ENCODE measurements at places on chromosomes 12 and 14.

GRCh38 chr14:78697341-78697740 is 527.2 kb downstream of the NRXN3 start:
- DNase-seq = no peak

GRCh38 chr14:51547260-51547659 is 104.5 kb upstream of the FRMD6 start:
- DNase-seq = no peak

DNA sequence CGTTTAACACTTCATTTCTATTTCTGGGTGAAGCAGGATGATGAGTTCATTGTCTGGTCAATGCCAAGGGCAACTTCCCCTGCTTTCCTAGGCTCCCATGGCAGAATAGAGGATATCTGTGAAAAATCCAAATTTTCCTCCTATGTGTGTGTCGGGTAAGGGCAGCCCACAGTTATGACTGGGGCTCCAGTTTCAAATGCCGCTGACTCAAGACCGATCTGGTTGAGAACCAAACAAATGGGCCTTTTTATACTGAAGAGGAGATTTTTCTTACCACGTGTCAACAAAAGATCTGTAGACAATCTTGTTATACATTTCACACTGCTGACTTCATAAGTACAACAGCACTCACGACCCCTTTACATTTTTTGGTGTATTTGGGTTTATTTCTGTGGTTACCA is 120.8 kb downstream of the CHST11 start:
- no peak for DNase-seq

- DNase-seq = no peak
Measured at GRCh38 chr12:101891462-101891971, 14.1 kb downstream of the DRAM1 start.

DNA sequence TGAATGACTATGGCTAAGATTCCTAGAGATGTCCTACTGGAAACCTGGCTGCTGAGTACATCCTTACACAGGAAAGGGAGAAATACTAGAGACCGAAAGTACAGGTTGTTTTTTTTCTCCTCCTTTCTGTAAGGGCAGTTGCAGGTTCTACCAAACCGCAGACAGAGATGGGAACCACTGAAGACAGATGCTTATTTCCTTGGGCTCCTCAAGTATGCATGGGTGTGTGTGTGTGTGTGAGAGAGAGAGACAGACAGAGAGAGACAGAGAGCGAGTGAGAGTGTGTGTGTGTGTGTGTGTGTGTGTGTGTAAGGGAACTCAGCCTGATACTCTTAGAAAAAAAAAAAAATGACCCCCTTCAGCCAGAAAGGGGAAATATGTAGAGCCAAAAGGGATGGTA is 42.5 kb downstream of the MAP4K5 start:
- DNase-seq = no peak

DNA sequence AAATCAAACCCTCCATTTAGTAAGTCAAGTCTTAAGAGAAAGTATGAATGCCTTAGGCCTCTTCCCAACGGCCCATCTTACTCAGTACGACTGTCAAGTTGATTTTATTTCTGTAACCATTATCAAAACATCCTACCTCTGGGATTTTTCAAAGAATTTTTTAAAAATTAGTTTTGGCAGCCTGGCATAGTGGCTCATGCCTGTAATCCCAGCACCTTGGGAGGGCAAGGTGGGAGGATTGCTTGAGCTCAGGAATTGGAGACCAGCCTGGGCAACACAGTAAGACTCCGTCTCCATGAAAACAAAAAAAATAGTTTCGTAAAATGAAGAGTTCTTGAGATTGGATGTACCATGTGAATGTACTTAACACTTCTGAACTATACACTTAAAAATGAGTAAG is 4.1 kb downstream of the FGD6 start:
- no peak for DNase-seq

DNA sequence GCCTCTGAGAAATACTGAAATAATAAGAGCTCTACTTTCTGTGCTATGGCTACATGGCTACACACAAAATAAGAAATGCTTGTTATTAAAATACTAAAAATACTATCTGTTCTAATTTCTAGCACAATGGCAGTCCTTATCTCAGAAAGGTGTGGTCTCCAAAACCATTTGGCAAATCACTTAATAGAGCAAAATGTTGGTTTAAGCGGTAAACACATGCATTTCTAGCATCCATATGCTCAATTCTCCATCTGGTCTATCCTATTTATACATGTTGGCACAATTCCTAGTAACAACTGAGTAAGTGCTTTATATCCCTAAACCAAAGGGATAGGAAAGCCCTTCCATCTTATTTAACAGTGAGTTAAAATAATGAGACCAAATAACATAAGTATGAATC is 107.0 kb downstream of the PAPLN start:
- no peak for DNase-seq

- DNase-seq = no peak
Measured at GRCh38 chr12:106790020-106790419, 15.5 kb downstream of the RIC8B start.

- no peak for DNase-seq
Measured at GRCh38 chr12:46101485-46101869, 111.1 kb upstream of the SCAF11 start.

- no peak for DNase-seq
Measured at GRCh38 chr12:5571115-5571514, 139.2 kb downstream of the NTF3 start.

GRCh38 chr12:11649413-11650285 is at the start of gene ETV6:
TSS of gene ETV6 (plus strand) at chr12:11649674. CDS start at chr12:11650128, 454 bp downstream.
- no peak for DNase-seq

DNA sequence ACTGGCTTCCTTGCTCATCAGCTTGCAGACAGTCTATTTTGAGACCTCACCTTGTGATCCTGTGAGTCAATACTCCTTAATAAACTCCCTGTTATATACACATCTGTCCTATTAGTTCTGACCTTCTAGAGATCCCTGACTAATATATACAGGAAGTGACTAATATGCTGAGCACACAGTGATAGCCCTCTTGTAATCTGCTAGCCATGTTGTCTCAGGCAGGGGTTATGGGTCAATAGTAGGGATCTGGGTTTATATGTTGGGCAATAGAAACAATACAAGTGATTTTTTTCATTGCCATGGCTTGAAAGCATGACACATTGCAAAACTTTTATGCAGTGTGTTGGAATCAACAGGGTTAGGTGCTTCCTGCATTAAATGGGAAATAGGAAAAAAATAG is 562.2 kb downstream of the GALC start:
- DNase-seq = no peak

- DNase-seq = no peak
Measured at GRCh38 chr14:31884776-31885379, 192.2 kb upstream of the ARHGAP5 start.

GRCh38 chr12:93793983-93794382 is 116.8 kb downstream of the CRADD start:
- DNase-seq = no peak

DNA sequence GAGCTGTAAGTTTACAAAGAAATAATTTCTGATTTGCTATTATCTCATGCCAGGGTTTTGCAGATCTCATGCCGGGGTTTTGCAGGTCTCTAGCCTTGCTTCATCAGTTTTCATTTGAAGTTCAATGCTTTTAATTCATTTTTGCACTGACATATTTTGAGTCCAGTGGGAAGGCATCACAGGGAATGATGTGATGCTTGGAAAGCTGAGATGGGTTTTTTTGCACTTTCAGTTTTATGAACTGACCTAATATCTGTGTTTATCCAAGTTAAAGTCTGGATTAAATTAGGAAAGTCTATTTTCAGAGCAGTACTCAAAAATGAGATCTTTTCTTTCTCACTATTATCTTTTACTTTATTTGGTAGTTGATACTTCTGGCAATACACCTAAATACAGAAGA is 23.6 kb upstream of the REP15 start:
- no peak for DNase-seq

GRCh38 chr12:80766897-80767296 is 50.2 kb downstream of the MYF5 start:
- DNase-seq = no peak

DNA sequence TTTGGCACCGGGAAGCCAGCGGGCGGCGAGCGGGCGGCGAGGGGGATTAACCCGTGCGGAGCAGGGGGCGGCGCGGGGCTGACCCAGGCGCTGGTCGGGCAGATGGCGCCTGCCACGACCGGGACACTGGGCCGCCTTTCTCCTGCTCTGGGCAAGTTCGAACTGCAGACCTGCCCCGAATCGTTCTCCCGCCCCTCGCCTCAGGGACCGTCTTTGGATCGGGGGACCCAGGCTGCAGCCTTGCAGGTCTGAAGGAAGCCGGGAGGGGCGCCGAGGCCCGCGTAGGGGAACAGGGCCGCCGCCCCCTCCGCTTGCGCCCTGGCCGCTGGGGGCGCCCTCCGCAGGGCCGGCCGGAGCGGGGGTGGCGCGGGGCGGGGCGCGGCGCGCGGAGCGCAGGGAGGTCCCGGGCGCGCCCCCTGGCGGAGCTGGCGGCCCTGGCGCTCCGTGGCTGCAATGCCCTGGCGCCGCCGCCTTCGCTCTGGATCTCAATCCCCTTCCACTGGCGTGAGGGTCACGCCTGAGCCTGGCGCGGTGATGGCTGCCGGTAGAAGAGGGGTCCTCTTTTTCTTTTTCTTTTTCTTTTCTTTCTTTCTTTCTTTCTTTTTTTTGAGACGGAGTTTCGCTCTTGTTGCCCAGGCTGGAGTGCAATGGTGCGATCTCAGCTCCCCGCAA is 449 bp upstream of the LTBP2 start:
- no peak for DNase-seq

- DNase-seq = no peak
Measured at GRCh38 chr12:74732826-74733225, 195.2 kb downstream of the ATXN7L3B start.

DNA sequence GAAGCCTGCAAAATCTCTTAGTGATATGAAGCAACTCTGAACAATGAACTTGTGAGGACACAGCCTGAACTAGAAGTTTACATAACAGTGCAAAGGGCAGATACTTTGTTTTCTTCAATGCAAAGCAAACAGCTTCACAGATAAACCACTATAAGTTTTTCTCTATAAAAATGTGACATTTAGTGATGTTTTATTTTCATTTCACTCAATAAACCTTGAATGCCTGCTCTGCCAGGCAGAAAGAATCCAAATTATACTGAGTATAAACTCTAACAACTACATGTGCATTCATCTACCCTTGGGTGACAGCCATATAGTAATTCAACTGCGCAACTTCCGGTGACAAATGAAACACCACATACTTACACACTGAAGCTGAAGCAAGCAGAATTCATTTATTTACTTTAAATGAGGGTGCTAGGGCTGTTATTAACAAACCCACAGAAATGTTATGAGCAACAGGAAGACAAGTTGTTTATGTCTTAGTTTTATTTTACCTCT is 10.3 kb downstream of the DCP1B start:
- no peak for DNase-seq

DNA sequence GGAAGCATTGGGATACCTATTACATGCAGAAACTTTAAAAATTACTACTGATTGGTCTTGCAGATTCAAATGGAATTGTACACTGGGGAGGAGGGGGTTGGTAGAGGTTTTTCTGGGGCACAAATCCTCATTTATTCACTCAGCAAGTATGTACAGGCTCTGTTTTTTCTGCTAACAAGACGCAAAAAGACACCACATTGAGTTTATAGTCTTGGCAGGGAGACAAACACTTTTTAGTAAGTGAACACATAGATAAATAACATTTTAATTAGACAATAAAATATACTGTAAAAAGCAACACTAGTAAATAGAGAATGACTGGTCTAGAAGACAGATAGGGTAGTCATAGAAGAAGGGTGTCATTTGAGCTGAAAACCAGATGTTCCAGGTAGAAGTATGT is 23.8 kb downstream of the GLIPR1L2 start:
- DNase-seq = no peak

DNA sequence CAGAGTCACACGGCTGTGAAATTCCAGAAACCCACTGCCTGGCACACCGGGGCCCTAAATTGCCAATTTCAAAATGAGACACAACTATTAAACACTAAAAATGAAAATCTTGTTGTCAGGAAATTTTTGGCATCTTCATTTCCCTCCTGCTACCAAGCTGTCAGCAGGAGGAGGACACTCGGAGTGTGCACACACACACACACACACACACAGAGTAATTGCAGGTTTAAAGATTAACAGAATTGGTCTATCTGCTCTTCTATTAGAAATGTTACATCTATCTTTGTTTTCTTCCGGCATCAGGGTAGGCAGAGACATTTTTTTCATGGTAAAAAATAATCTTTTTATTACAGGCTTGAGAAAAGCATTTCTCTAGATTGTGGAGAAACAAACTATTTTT is 314.2 kb downstream of the EGLN3 start:
- DNase-seq = no peak

- DNase-seq = no peak
Measured at GRCh38 chr14:92844204-92844603, 50.1 kb downstream of the GOLGA5 start.

DNA sequence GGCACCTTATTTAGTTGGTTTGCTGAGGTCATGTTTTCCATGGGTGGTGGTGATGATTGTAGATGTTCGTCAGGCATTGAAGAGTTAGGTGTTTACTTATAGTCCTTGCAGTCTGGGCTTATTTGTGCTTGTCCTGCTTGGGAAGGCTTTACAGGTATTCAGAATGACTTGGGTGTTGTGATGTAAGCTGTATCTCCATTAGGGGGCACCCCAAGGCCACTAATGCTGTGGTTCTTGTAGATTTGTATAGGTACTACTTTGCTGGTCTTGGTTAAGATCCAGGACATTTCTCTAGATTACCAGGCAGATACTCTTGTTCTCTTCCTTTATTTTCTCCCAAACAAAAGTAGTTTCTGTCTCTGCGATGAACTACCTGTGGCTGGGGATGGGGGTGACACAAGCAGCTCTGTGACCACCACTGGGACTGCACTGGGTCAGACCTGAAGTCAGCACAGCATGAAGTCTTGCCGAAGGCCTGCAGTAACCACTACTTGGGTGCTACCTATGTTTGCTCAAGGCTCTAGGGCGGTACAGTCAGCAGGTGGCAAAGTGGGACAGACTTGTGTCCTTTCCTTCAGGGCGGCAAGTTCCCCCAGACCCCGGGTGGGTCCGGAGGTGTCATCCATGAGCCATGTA is 35.8 kb upstream of the FBXO33 start:
- DNase-seq = no peak

- DNase-seq = no peak
Measured at GRCh38 chr12:81300454-81300853, 222.6 kb downstream of the ACSS3 start.

DNA sequence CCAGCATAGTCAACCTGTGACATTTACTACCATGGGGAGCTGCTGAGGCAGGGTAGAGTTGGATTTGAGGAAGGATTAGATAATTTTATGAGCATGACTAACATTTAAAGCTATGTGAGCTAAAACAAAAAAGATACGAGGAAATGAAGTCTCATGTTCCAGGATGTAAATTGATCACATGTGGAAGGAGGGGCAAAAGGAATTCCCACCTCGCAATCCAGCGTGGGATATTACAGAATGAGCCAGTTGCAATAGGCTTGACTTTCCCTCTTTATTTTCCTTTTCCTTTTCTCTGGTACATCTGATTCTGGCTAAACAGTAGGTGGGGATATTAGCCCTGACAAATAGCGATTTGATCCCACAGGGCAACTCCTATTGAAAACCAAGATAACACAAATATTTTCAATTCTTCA is 214.9 kb upstream of the HMGA2 start:
- DNase-seq = no peak
